ENCODE measurements at places on chromosomes 16 and 17.
A peak's percentile ranks its signal among the peaks of the same experiment; 100 is the strongest.

- no peak for DNase-seq
These were observed 656 bp upstream of the FUS start for GRCh38 chr16:31179219-31179746.

DNA sequence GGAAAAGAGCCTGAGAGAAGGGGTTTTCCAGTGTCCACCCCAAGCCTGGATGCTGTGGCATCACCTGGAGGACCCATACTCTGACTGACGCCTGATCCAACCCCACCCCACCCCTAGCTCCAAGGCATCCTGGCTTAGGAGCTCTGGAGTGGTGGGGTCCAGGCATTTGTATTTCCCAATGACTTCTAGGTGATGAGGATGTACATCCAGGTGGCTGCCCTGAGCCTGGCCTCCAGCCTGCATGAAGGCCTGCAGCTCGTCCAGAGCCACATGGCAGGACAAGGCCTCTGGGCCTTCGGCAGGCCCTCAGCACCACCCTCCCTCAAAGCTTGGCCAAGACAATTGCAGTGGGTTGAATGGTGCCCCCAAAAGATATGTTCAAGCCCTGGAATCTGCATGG, 347.5 kb downstream of the C16orf95 start:
- no peak for DNase-seq

- DNase-seq: no peak
These were observed 11.1 kb downstream of the BAHCC1 start for GRCh38 chr17:81406117-81406953.

GRCh38 chr17:39617446-39618245, 9.1 kb upstream of the PPP1R1B start:
- DNase-seq: peak; percentile 48

GRCh38 chr17:75551266-75551665, 25.8 kb downstream of the LLGL2 start:
- DNase-seq: no peak

DNA sequence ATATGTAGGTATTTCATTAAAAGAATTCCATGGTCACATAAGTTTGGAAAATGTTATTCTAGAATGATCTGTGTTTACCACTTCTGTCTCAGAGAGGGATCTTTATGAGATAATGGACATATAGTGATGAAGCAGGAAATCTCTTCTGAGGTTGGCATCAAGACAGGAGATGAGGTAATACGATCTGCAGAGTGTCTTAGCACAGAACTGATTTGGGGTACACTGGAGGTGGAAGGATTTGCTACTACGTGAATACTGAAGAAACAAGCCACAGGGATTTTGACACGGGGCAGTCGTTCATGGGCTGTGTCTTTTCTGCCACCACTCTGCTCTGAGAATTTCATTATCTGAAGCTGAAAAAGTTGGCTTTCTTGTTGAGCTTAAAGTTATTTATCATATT, 5.5 kb downstream of the CBFB start:
- no peak for DNase-seq

GRCh38 chr16:71383054-71383773, 24.7 kb downstream of the CALB2 start:
- DNase-seq: no peak

DNA sequence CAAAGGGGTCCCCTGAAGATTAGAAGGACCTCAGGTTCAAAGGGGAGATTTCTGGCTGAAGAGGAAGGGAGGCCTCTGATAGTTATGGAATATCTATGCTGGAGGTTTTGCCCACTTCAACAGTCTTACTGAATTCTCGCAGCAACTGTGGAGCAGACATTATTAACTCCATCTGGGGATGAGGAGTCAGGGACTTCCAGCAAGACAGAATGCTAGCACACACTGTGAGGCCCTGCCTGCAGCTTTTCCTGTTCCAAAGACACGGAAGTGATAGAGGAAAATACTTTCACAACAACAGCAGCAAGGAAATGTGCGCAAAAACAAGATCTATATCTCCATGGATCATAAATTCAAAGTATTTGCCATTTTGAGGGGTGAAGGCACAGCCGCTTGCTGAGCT, 72.8 kb downstream of the RPH3AL start:
- no peak for DNase-seq

- DNase-seq: no peak
These were observed 5.1 kb downstream of the COPS3 start for GRCh38 chr17:17275971-17276370.

DNA sequence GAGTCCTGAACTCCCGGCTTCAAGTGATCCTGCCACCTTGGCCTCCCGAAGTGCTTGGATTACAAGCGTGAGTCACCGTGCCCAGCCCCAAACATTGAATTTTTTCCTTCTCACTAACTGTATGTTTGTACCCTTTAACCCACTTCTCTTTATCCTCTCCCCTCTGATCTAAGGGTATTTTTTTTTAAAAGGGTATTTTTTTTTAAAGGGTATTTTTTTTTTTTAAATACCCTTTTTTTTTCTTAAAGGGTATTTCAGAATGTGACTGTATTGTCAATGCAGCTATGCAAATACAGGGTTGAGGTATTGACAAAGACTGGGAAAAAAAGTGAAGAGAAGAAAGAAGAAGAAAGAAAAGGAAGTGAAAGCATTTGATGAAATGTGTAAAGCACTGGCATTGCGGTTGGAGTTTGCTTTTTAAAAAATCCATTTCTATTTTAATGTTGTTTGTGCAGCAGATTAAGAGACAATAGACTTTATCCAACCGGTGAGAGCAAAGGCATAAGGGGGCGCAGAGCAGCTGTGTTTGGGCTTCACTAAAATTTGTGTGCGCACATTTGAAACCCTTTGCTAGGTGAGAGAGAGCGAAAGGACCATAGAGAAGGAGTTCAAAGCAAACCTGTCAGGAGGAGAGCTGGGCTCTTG, 42.4 kb downstream of the SYT17 start:
- DNase-seq: no peak

- DNase-seq: no peak
These were observed 862 bp upstream of the GDE1 start for GRCh38 chr16:19522760-19523159.

DNA sequence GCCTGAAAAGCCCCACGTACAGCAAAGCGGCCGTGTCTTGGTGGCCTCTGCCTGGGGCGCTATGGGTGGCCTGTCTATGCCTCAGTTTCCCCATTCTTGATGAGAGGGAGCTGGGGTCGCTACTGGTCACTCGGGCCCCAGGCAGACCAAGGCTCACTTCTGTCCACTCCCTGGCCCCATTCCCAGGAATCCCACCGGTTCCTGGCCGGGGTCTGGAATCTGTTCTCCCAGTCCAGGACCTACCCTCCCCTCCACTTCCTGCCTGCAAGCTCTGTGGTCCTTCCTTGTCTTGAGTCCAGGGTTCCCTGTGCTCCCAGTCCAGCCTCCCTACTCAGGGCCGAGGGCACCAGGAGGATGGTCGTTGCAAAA, 24.5 kb downstream of the METRNL start:
- DNase-seq: no peak

GRCh38 chr17:77688369-77688768, 270.1 kb upstream of the TNRC6C start:
- peak; percentile 3 for DNase-seq

- DNase-seq: no peak
These were observed 35.5 kb downstream of the C16orf78 start for GRCh38 chr16:49409121-49409520.

- DNase-seq: no peak
These were observed 32.9 kb downstream of the BAHCC1 start for GRCh38 chr17:81428121-81428515.

GRCh38 chr17:81101614-81102306, 63.5 kb upstream of the PVALEF start:
- DNase-seq: peak; percentile 97

Data from activated naive CD4-positive, alpha-beta T cell treated with anti-CD3 and anti-CD28 coated beads, Interleukin-2, amount 50 U/mL, for 72 hours (primary cell).